ENCODE measurements at places on chromosomes 1 and 21.

- DNase-seq, result no peak
Observed at GRCh38 chr1:98035602-98036002, 114.8 kb upstream of the DPYD start.

- no peak for DNase-seq
Observed at GRCh38 chr1:167641786-167642500, 11.9 kb downstream of the RCSD1 start.

DNA sequence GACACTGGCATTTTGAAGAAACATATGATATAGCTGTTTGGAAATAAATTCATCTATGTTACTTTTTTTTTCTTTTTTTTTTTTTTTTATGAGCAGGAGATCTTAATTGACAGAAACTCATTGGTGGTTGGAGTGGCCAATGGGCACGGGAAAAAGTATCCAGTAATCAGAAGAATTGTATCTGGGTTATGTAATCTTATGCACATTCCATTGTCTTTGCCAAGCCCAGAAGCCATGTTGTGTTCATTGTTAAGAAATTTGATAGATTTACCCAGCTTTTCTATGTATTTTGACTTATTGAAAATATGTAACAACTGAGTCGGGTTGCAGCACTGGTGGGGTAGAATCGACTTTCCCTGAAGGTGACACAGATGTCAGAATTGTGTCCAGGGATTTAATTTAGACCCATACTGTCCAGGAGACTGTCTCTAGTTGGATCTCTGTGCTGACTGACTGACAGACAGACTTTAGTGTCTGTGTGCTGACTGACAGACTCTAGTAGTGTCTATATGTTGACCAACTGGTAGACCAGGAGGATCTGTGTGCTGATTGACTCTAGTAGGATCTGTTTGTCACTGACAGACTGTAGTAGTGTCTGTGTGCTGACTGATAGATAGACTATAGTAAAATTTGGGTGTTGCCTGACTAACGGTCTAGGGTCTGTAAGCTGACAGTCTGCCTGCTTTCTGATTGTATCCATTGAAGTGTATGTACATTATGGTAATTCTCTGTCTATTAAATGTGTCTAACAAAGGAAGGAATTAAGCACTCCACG lies 12.3 kb upstream of the C4BPB start:
- peak; percentile 11 for DNase-seq

- peak; percentile 25 for DNase-seq
Observed at GRCh38 chr1:168341483-168341975, 60.9 kb downstream of the TBX19 start.

DNA sequence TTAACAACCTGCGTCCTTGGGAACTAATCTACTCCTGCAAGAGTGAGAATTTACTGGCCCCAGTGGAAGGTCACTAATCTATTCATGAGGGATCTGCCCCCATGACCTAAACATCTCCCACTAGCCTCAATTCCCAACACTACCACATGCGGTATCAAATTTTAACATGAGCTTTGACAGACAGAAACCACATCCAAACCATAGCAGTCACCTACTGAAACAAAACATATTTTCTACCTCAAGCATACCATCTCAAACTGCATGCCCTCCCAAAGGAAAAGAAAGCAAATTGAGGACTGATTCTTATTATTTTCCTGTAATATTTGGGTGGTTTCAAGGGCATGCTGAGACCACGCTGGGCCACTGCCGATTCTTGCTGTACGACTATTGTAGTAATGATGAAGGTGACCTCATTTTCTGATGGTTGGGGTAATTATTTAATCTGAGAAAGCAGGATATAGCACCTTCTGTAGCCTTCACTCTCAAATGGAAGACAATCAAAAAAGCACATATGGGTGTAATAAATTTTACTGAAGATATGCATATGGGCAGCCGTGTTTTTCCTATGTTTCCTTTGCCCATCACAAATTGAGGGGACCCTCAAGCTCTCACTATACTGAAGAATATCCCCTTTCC lies 13.2 kb upstream of the GBP5 start:
- no peak for DNase-seq

GRCh38 chr1:1438531-1439381 lies 3.3 kb downstream of the VWA1 start:
- no peak for DNase-seq

GRCh38 chr1:53450225-53450624 lies 9.0 kb upstream of the DMRTB1 start:
- no peak for DNase-seq

DNA sequence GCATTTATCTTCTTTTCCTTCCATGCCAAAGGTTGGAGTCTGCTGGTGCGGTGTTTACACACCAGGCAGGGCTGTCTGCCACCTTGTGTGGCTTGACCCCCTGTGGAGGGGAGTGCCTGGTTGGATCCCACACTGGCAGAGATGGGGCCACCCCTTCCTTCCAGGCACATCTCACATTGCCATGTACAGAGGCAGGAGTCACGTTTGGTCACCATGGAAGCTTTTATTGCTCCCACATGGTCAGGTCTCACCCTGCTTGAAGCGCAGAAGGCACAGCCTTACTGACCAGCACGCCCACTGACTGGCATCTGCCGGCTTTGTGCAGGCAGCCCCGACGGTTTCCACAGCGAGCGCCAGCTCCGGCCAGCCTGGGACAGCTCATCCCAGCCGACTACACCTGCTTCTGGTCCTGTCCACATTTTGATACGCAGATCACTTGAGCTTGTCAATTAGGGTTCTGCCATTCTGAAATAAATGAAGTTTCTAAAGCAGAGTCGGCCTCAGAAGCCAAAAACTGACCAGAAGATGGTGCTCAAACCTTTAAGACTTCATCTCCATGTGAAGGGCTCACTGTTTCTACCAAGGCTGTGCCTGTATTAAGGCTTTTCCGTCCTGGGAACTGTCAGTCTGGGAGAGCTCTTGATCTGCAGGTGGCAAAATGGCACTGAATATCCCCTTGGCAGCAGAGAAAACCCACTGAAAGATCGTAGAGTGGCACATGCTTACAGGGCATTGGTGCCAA lies 35.6 kb upstream of the EPHA8 start:
- peak; percentile 10 for DNase-seq

DNA sequence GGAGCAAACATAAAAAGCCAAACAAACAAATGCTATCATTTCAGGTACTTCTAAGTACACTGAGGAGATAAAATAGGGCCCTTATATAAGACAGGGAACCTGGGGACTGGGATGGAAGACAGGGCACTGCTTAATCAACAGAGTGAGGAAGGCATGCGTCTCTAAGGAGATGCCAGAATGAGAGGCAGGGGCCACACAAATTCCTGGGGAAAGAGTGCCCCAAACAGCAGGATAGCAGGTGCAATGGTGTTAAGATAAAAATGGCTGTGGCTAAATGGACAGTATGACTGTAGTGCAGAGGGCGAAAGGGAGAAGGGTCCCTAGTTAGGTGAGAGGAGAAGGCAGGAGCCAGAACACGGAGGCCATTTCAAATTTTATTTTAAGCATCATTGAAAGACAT lies 113.9 kb downstream of the ZBTB18 start:
- DNase-seq, result no peak
